Left renal cortex interstitium (tissue), 4 donors: ENCODE measurements at places on chromosomes 3 and 15. TPM values are rescaled to one million over a fixed set of nuclear protein-coding genes. Genes with fewer than 3 reads are reported as not detected.

Gene PLSCR4
- polyA plus RNA-seq, result 18.3 TPM

Gene KLF15
- 8.8 TPM for polyA plus RNA-seq

Gene FETUB
- 0.48 TPM for polyA plus RNA-seq

Gene PTX3
- polyA plus RNA-seq, result 5.4 TPM

Gene TNFSF10
- polyA plus RNA-seq, result 49.7 TPM

Gene MST1R
- 1.4 TPM for polyA plus RNA-seq

Gene IMPG2
- polyA plus RNA-seq, result 0.69 TPM

Gene UBA7
- 36.2 TPM for polyA plus RNA-seq
